Liver (tissue), 10 donors: ENCODE measurements at places on chromosomes 12 and 14.

DNA sequence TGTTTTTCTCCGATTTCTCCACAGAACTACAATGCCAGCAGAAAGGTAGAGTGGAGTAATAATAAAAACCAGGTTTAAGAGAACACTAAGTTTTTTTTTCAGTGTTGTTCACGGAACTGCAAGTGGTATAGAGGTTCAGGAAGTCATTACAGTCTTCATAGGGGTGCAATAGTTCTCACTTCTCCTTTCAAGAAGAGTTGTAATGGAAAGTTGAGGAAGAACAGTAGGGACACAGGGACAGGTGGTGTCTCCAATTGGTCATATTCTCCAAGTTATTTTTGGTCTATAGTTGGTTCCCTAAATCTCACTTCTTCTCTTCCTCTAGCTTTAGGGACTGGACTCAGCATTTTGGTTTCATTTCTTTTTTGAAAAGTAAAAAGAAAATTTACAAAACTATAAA, 894.0 kb downstream of the NRXN3 start:
- DNase-seq: no peak

DNA sequence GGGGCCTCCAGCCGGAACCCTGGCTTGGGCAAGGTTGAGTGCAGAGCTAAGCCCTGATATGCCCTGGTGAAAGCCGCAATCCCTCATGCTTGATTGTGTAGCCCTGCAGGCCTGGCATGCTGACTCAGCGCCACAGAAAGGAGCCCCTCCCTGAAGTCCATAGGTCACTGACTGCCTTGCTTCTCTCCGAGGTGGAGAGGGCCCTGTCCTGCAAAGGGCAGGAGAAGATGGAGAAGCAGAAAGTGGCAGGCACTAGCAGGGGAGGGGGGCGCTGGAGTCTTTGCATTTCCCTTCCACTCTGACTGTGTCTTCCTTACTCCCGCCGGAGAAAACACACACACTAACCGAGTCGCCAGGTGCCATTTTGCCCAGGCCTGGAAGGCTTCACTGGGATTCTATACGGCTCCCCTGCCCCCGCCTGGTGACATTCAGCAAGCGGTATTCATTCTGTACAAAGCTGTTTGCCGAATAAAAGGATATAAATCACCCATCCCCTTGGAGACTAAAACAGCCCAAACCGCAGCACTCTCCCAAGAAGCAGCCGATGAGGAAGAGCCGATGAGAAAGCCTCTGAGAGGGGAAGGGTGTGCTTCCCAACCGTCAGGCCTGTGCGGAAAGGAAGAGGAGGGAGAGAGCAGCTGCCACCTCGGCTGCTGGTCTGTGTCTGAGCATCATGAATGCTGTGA, 69.8 kb downstream of the SLC6A12 start:
- DNase-seq: no peak

DNA sequence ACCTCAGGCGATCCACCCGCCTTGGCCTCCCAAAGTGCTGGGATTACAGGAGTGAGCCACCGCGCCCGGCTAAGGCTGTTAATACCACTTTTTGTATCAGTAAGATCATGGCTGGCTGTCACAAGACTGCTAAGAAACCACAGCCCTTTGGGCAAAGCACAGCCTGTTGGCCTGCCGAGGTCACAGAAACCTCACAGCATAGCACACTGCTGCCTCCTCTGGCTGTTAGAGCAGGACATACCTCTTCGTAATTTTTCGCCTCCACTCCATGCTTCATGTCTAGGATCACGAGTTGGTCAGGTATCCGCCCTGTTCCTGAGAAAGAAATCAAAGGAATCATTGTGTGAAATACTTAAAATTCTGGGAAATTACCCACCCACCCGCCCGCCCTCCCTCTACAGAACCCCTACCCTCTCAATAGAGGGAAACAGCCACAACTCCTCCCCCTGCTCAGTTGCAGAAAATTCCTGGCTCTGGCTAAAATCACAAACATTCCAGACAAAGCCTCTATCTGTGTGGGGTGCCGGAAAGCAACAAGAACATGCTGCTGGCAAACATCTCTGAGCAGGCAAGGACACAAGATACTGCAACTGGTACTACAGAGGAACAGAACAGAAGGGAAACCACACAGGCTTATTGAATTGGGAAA, 20.7 kb upstream of the NEK9 start:
- no peak for DNase-seq

DNA sequence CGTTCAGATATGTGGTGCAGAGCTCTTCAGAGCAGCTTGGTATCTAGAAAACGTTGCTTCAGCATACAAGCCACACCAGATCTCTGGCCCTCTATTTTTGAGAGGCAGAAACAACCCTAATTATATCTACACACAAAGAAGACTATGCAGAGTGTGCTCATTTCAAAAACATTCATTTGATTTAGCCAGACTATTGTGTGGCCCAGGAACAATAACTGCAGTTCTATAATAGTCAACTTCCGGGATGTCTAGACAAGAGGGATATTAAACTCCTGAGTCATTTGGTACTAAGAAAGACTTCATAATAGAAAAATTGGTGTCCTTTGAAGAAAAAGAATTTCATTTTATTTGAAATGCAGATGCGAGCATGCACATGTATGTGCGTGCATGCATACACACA, 153.8 kb downstream of the PELI2 start:
- no peak for DNase-seq

GRCh38 chr12:64699504-64700115, 59.6 kb downstream of the GNS start:
- no peak for DNase-seq

- no peak for DNase-seq
These were observed 113.3 kb upstream of the PRB2 start for GRCh38 chr12:11508699-11509098.

DNA sequence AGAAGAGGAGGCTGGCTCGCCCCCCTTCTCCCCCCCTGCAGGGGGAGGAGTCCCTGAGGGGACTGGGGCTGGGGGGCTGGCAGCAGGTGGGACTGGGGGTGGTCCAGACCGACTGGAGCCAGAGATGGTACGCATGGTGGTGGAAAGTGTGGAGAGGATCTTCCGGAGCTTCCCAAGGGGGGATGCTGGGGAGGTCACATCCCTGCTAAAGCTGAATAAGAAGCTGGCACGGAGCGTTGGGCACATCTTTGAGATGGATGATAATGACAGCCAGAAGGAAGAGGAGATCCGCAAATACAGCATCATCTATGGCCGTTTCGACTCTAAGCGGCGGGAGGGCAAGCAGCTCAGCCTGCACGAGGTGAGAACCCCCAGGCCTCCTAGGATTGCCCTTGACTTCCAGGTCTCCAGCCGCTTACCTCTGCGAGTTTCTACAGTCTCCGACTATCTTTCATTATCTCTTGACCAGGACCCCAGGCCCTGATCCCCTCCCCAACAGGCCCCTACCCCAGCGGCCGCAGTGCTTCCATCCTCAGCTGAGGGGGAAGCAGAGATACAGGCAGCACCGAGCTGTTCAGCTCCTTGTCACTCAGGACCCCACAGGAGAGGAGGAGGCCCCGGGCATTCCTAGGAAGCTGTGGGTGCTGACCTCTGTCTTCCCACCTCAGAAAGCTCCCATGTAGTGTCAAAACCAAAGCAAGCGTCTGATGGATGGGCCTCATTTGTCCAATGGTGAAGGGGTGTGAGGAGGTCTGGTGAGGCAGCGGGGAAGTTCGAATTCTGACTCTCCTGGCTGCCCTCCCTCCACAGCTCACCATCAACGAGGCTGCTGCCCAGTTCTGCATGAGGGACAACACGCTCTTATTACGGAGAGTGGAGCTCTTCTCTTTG, 3.0 kb downstream of the NAB2 start:
- DNase-seq: no peak

GRCh38 chr14:60655898-60656685, 6.8 kb upstream of the SIX1 start:
- DNase-seq: no peak

- DNase-seq: no peak
These were observed 349.9 kb upstream of the PDE3A start for GRCh38 chr12:20018406-20018805.

DNA sequence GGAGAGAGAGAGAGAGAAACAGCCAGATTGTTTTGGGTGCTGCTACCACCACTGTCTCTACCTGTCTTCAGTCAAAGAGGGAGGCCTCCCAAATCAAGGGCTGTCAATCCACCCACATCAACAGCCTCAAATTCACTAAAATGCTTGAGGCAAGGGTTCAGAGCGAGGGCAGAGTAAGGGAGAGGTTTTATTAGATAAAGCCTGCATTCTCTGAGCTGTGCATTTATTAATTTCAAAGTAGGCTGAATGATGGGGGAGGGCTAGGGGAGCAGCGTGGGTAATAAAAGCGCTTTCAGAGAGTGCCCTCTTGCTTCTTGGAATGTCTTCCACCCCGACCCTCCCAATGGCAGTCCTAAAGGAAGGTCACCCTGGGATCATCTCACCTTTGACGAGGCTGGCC, 636.5 kb upstream of the TBX3 start:
- DNase-seq: no peak

DNA sequence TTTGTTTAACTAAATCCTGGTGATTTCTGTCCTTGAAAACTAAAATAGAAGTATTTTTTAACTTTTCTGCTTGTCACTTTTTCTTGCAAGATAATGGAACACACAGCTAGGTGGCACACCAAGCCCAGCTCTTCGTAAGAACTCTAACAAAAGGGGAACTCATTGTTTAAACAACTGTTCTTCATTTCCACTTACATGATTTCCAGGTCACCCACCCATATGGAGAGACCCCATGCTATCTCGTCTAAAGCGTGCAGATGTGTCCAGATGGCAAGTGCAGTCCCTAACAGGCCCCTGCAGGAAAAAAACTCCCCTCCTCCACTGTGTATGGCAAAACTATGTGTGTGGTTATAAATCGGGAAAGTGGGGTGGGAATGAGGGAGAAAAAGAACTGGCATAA, 43.3 kb upstream of the NT5DC3 start:
- no peak for DNase-seq

DNA sequence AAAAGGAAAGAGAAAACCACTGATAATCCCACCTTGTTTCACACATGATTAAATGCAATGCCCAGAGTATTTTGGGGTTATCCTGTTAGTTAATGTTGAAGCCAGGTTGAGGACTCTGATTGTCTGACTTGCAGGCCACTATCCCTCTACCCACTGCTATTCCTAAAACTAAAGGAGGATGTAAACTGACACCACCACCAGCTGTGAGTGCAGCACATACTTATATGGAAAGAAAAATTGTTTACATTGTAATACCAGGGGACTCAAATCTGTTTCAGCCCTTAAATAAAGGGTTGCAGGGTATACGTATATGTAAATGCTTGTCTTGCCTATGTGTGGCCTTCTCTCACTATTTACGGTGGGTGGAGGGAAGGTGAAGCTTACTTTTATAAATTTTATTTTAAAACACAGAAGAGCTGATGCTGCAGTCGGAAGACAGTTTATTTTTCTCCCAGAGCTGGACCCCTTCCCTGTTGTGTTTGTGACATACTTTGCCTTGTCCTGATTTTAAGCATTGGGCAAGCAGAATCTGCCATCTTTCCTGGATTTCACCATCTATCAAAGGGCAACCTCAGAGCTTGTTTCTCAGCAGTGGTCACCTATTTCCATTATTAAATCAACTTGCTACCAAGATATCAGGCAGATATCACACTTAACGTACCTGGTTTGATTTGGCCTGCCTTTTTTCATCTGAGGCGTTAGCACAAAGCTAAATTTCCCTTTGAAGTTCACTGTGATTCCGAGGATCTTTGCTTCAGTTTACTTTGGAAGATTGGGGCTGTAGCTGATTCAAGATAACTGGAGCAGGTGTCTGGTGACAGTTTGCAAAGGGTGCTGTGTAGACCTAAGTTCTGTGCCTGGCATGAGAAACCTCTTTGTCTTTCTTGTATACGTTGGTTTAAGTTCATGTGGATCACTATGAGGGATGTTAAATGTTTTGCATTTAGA, 25.2 kb downstream of the DAAM1 start:
- DNase-seq: no peak

DNA sequence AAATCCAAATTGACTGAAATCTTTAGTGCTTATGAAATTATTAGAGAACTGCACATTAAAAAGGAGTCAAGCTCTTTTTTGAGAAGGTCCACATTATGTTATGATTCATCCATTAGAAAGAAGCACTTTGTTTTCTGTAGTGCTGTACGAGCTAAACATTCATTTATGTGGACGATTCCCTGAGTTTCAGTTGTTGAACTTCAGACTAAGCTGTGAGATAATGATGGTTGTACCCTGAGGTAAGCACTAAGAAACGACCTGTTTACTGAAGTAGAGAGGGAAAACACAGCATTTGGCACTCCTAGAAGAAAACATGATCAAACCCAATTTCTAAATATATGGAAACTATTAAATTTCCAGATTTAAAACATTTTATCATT, 67.3 kb upstream of the ATP2B1 start:
- DNase-seq: no peak

GRCh38 chr12:67919406-67919805, 69.8 kb upstream of the IFNG-AS1 start:
- DNase-seq: no peak
